BJ (cell line): ENCODE measurements at places on chromosomes 12 and 14. TPM values are rescaled to one million over a fixed set of nuclear protein-coding genes. Genes with fewer than 3 reads are reported as not detected.

DNA sequence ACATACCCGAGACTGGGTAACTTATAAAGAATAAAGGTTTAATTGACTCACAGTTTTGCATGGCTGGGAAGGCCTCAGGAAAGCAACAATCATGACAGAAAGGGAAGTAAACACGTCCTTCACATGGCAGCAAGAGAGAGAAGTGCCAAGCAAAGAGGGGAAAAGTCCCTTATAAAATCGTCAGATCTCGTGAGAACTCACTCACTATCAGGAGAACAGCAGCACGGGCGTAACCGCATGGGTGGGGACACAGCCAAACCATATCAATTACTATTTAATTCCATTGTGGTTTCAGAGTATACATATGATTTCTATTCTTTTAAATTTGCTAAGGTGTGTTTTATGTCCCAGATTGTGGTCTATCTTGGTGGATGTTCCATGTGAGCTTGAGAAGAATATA is 117.9 kb downstream of the SCAF11 start:
- DNase-seq, result no peak

GRCh38 chr14:26261368-26262122 is 336.3 kb downstream of the NOVA1 start:
- DNase-seq, result no peak

RPL10L gene
- polyA plus RNA-seq, result not detected in 2 replicates

ESRRB gene
- polyA plus RNA-seq, result not detected in 2 replicates
